Heart left ventricle (tissue), 16 donors: ENCODE measurements at places on chromosomes 5 and 9. TPM values are rescaled to one million over a fixed set of nuclear protein-coding genes. Genes with fewer than 3 reads are reported as not detected.

GRCh38 chr9:27659001-27659400 lies 85.7 kb upstream of the C9orf72 start:
- no peak for DNase-seq
- H3K4me1 ChIP-seq, result no peaks in the 10 kb centered on the region
- no peaks in the 10 kb centered on the region for H3K36me3 ChIP-seq
- no peak overlapping the region for H3K4me3 ChIP-seq
- H3K27ac ChIP-seq, result no peak overlapping the region
- no peaks in the 10 kb centered on the region for H3K27me3 ChIP-seq

GRCh38 chr9:130484362-130485072 lies 39.8 kb downstream of the ASS1 start:
- no peak overlapping the region for H3K27ac ChIP-seq
- H3K27me3 ChIP-seq, result no peaks in the 10 kb centered on the region
- H3K4me1 ChIP-seq, result no peaks in the 10 kb centered on the region

DNA sequence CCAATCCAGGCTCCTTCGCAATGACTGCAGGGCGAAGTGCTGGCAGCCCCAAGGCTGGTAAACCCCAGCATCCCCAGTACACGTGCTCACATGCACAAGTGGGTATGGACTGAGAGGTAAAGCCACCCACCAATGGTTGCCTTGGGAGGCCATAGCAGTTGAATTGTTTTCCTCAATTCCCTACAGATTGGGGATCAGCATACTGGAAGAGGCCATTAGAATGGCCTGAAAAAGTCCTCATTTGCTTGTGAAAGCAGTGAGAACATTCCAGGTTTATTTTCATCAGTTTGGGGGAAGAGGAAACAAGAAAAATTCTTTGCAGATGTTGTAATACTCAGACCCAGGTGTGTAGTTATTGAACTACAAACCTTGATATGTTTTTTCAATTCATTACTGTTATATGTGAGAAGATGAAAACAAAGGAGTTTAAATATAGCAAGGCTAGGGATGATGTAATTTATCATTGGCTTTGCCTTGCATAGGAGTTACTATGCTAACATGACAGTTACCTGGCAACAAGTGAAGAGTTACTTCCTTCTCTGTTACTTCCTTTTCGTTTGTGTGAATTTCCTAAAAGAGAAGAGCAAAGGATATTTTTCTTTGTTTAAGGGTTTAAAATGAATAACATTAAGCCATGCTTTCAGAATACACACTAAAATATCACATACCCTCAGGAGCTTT lies 36.4 kb downstream of the MTMR12 start:
- peaks cover 47% of the 10 kb centered on the region for H3K4me1 ChIP-seq
- DNase-seq, result no peak
- H3K27ac ChIP-seq, result peak overlapping the region; percentile 56
- H3K4me3 ChIP-seq, result no peak overlapping the region
- no peaks in the 10 kb centered on the region for H3K27me3 ChIP-seq

Gene DMRT2
- not detected for total RNA-seq

GRCh38 chr5:169832845-169833244 lies 147.4 kb downstream of the INSYN2B start:
- no peaks in the 10 kb centered on the region for H3K27me3 ChIP-seq
- no peak overlapping the region for H3K4me3 ChIP-seq
- H3K4me1 ChIP-seq, result no peaks in the 10 kb centered on the region
- no peaks in the 10 kb centered on the region for H3K36me3 ChIP-seq

Gene ARID3C
- total RNA-seq, result not detected

Gene CCDC112
- 3.9 TPM for total RNA-seq

GRCh38 chr5:135429301-135430134 lies 17.6 kb downstream of the DCANP1 start:
- no peak overlapping the region for H3K4me3 ChIP-seq
- peak; percentile 88 for DNase-seq
- H3K36me3 ChIP-seq, result no peaks in the 10 kb centered on the region
- H3K4me1 ChIP-seq, result no peaks in the 10 kb centered on the region

DNA sequence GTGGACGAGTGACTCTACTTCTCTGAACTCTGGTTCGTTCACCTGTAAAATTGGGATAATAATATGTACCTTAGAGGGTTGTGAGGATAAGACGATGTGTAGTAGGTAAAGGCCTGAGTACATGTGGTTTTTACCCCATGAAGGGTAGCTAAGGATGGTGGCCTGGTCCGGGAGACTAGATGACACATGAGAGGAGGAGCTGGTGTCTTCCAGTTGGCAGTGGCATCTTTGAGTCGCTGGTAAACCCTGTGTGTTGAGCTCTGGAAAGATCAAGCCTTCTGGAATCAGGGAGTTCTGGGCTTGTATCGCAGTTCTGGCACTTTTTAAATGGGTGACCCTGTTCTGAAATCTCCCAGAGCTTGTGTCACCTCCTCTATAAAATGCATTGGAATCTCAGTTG lies 166.4 kb upstream of the ZNF618 start:
- H3K27ac ChIP-seq, result no peak overlapping the region
- no peak for DNase-seq
- H3K4me3 ChIP-seq, result no peak overlapping the region
- no peaks in the 10 kb centered on the region for H3K27me3 ChIP-seq
- H3K36me3 ChIP-seq, result no peaks in the 10 kb centered on the region
- no peaks in the 10 kb centered on the region for H3K4me1 ChIP-seq

GRCh38 chr9:123174887-123175518 lies 93.4 kb downstream of the STRBP start:
- peaks cover 18% of the 10 kb centered on the region for H3K4me1 ChIP-seq
- H3K27ac ChIP-seq, result no peak overlapping the region
- H3K27me3 ChIP-seq, result no peaks in the 10 kb centered on the region

Gene SLIT3
- 10.6 TPM for total RNA-seq

Gene FGD3
- total RNA-seq, result 7.1 TPM
